Stimulated activated CD4-positive, alpha-beta T cell treated with anti-CD3 and anti-CD28 coated beads, TNF-alpha, amount 100 ng/mL, for 1 hour (primary cell): ENCODE measurements at places on chromosomes 5 and 9.

DNA sequence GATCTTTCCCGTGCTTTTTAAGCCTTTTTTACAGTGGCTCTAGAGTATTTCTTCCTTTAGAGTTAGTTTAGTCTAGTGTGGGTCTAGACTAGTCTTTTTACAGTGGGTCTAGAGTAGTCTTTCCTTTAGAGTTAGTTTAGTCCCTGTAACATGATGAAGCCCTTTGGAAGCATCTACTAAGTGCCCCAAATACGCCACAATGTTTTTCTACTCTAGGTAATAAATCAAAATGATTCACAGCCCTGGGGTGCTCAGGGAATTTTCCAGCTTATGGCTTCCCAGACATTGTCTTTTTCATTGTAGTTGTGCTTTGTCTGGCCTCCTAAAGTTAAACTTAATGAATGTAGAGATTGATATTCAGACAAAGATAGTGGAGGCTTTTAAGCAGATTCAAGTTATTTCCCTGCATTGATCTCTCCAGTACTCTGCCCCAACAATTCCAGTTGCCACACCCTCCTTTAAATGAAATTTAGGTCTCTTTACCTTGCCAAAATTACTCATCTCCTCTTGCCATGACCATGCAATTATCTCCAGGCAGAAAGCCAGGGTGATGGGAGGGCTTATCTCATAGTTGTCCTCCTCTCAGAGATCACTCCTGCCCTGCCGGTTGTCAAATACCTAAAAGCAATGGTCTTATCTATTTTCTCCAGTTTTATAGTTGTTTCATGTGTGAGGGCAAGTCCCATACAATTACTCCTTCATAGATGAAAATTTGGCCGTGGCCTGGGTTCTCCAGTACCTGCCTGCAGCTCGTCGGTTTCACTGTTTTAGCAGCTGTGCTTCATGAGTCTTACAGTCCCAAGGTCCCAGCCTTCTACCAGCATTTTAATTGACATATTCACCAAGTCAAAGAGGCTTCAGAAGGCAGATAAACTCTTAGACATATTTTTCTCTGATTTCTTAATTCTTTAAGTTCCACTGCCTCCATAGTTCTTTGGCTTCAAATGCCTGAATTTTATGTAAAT, 794.0 kb upstream of the COX7C start:
- DNase-seq: no peak

DNA sequence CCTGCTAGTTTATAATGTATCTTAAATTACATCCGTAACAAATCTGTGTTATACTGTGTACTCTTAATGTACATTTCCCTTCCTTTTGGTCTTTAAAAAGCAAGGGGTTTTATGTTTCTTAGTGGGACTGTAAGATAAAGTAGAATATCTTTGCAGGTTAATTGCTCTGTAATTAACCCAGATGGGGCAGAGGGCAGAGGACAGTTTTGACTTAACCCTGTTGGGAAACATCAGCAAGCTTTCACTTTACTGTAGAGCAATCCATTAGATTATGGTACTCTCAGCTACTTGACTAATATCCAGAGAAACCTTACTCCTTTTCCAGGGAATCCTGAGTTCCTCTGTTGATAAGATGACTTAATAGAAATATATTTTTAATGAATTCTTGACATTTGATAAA, 74.3 kb downstream of the TLE4 start:
- no peak for DNase-seq

- DNase-seq: no peak
These were observed 10.1 kb downstream of the EEIG1 start for GRCh38 chr9:127970401-127971313.

- no peak for DNase-seq
These were observed 141.1 kb upstream of the SLC12A2 start for GRCh38 chr5:127942246-127943060.

DNA sequence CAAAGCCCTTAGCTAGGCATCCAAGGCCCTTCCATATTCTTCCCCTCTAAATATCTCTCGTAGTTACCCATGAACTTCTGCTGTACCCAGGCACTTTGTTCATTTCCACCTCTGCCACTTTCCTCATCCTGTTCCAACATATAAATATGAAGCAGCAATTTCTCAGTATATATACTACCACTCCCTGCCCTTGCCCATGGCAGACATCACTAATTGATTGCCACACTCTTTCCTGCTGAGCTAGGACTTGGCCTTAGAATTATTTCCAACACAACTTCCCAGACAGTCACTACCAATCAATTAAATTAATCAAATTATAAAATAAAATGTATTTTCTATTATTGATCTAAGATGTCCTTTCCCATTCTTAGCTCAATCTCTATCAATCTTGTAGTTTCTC, 8.5 kb downstream of the INSYN2B start:
- DNase-seq: no peak

- DNase-seq: no peak
These were observed 78.5 kb downstream of the LMX1B start for GRCh38 chr9:126692041-126692758.

DNA sequence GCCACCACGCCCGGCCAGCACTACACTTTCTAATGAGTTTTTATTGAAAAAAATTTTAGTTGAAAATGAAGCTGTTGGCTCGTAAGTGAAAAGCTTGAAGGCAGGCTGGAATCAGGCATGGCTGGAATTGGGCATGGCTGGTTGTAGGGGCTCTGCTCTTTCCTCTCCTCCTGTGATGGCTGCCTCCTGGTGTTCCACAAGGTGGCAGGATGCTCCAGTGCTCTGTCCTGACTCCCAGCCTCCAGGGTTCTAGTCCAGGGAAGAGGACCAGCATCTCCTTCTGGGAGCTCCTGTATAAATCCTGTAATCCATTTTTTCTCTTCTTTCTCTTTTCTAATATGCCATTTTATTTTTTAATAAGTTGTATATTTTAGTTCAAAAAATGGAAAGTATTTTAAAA, 57.2 kb upstream of the DHFR start:
- no peak for DNase-seq

DNA sequence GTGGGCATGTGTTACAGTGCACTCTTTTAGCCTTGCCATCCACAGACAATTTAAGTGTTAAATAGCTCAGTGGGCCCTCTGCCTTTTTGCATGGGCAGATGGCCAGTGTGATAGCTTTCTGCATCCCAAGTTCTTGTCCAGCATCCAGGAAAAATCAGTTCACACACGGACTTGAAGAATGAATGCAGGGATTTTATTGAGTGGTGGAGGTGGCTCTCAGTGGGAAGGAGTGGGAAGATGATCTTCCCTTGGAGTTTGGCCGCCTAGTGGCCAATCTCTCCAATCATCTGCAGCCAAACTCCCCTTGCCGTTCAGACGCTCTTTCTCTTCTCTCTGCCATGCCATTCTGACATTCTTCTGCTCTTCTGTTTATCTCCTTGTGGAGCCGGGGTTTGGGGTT, 322.4 kb upstream of the GRAMD2B start:
- no peak for DNase-seq

DNA sequence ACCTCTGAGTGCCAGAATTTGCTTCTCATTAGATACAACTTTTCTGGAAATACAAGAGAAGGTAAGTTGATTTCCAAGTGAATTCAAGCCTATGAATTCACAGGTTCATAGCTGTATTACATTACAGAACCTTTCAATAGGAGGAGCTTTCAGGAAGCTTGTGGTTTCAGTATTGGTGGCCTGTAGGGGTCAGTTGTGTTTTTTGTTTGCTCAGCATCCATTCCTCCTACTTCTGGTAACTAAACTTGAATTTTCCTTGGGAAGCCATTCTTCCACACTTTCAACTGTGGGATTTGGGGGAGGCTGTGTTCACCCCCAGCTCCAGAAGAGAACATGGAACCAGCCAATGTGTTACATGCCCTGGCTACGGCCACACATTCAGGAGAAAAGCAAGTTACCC, 5.6 kb upstream of the CYSTM1 start:
- no peak for DNase-seq

DNA sequence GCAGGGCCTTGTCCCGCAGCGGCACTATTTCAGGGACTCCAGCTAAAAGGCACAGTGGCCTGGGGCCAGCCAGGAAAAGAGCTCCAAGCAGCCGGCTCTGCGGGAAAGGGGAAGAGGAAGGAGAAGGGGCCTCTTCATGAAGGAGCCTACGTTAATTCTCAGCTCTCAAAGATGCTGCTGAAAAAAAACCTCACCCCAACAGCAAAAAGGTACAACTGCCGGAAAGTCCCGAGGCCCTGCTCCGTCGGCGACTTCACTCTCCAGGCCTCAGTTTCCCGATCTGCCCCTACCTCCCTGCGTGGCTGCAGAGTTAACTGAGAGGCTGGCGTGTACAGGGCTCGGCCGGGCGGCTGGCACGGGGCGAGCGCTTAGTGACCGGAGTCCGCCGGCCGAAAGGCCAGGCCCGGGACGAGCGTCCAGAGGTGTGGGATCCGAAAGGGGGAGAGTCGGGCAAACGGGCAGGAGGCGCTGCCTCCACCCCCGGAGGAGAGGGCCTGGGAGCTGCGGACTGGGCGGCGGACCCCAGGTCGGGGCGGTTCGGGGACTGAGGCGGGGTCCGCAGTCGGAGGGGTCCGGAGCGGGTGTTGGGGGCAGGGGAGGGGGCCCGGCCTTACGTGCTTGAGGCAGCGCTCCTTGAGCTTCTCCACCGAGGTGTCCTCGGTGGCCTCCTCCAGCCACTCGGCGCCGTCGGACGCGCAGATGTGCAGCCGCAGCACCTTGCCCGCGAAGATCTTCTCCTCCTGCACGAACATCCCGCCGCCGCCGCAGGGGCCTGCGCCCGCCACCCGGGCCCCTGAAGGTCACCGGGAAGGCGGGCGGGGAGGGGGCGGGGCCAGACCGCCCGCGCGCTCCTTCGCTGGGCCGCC, 529 bp downstream of the UBAC1 start:
- DNase-seq: no peak

DNA sequence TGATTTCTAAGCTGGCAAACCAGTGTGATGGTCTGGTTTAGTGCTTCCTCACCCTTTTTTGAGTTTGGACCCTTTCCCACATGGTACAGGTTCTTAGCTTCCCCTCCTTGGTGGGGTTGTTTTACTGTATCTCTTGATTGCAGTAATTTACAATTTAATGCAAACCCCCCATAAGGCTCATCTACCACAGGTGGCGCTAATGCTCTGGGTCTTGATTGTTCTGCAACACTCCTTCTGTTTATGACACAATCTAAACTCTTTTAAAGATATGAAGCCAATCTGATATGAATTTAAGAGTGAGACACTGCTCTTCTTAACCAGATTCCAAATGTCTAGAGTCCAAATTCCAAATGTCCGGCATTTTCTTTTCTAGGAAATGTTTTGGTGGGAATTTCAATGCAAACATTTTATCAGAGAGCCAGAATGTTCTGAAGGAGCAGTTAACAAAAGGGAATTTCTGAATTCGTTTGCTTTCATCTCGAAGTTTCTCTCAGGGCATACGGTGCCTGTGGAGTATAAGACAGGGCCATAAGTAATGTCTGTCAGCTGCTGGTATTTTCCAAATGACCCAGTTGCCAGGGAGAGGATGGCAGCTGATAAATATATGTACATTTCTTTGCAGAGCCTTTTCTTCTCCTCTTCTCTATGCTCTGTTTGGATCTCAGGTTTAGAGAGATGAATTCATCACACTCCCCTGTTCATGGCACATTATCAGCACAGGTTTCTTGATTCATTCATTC, 246.8 kb downstream of the ARHGAP26 start:
- no peak for DNase-seq

DNA sequence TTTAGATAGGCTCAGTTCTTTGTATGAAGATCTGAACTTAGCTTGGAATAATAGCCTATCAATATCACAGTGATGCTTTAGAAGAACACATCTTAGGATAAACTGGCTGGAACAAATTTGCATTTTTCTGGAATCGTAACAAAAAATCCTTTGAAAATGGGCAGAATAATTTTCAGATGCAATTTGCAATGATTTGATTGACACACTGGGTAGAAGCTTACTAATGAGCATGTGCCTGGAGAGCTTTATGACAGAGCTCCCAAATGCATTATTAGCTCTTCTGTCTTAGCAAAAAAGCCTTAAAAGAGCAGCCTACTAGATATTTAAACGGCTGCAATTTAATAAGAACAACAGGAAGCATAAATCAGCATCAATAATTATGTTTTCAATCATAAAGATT, 76.8 kb upstream of the TXNDC8 start:
- DNase-seq: no peak

GRCh38 chr5:13919087-13919486, 25.4 kb downstream of the DNAH5 start:
- no peak for DNase-seq

- no peak for DNase-seq
These were observed 6.3 kb downstream of the IGIP start for GRCh38 chr5:140131967-140132409.

- no peak for DNase-seq
These were observed 134.0 kb upstream of the MAP3K1 start for GRCh38 chr5:56681346-56681745.

- DNase-seq: no peak
These were observed 127.5 kb upstream of the PANK3 start for GRCh38 chr5:168706655-168707069.

DNA sequence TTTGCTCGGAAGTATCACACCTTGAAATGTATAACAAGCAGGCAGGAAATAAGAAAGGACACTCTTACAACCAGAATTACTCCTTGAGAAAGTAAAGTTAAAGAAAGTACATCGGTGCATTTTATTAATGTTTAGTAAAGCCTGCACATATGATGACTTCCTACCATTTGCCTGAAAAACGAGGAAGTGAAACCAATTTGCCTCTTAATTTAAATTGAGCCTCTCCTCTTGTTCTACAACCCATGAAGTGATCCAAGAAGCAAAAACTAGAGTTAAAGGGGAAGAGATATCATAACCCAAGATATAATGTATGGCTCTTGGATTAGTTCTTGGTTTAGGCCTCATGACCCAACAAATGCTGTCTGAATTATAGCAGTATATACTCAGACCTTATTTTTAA, 95.6 kb downstream of the GNAQ start:
- no peak for DNase-seq

- no peak for DNase-seq
These were observed 470.6 kb downstream of the PRDM9 start for GRCh38 chr5:23977997-23978396.

DNA sequence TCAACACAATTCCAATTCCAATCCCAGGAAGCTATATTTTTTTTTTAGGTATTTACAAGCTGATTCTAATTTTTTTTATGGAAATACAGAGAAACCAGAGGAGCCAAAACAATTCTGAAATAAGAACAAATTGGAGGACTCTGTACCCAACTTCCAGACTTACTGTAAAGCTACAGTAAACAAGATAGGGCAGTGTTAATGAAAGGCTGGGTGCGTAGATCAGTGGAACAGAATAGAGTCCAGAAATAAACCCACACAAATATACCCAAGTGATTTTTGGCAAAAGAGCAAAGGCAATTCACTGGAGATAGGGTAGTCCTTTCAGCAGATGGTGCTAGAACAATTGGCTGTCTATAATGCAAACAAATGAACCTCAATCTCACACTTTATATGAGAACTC, 50.6 kb downstream of the WHRN start:
- DNase-seq: no peak

- no peak for DNase-seq
These were observed 24.8 kb downstream of the PTPN3 start for GRCh38 chr9:109473329-109473728.
